ENCODE measurements at places on chromosomes 1 and 21. TPM values are rescaled to one million over a fixed set of nuclear protein-coding genes. Genes with fewer than 3 reads are reported as not detected.

DNA sequence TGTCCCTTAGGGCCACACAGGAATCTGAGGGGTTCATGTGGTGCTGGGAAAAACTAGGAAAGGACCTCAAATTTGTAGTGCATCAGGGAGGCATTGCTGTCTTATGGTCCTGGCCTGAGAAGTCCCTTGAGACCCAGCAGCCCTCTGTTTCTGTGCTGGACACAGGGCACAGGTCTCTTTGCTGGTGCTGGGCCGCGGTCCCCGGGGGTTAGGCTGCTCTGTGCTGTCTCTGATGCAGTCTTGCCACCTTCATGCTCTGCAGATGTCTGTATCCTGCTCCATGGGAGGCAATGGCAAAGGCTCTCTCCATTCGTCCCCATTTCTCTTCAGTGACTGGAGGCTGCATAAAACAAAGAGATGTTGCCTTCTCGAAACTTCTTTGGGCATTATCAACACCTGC, 13.0 kb downstream of the EDARADD start:
- H3K27ac ChIP-seq, result no peak overlapping the region
- H3K27me3 ChIP-seq, result no peaks in the 10 kb centered on the region
- H3K36me3 ChIP-seq, result no peaks in the 10 kb centered on the region

GRCh38 chr1:179831852-179832699, 45.5 kb downstream of the TOR1AIP2 start:
- no peak overlapping the region for H3K4me3 ChIP-seq
- no peak overlapping the region for H3K27ac ChIP-seq
- peaks cover 20% of the 10 kb centered on the region for H3K4me1 ChIP-seq
- no peaks in the 10 kb centered on the region for H3K36me3 ChIP-seq
- H3K27me3 ChIP-seq, result no peaks in the 10 kb centered on the region

DNA sequence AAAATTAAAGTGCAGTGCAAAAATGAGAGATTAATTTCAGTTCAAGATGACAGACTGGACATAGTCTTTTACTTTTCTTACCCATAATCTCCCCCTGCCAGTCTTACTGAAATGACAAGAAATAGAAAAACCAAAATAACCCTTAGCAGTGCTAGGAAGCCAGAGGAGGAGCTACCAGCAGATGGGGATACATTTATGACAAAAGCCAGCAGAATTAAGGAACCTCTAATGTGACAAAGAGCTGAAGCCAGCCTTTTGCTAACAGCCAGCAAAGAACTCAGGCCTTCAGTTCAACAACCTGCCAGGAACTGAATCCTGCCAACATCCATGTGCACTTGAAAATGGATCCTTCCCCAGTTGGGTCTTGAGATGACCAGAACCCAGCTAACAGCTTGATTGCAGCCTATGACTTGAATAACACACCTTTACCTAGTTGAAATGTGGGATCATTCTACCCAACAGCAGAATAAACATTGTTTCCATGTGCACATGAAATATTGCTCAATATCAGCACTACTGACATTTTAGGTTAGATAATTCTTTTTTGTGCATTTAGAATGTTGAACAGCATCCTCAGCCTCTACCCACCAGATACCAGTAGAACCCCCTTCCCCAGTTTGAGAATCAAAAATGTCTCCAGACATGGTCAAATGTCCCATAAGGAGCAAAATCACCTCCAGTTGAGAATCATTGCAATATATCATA, 7.9 kb upstream of the TRAF5 start:
- no peak overlapping the region for H3K27ac ChIP-seq
- H3K4me3 ChIP-seq, result no peak overlapping the region
- DNase-seq, result no peak
- peaks cover 2% of the 10 kb centered on the region for H3K36me3 ChIP-seq
- H3K4me1 ChIP-seq, result no peaks in the 10 kb centered on the region

- no peak for DNase-seq
- H3K4me3 ChIP-seq, result no peak overlapping the region
- peaks cover 10% of the 10 kb centered on the region for H3K4me1 ChIP-seq
- no peaks in the 10 kb centered on the region for H3K27me3 ChIP-seq
- no peak overlapping the region for H3K27ac ChIP-seq
These were observed 4.9 kb upstream of the HDGF start for GRCh38 chr1:156756355-156756754.

DNA sequence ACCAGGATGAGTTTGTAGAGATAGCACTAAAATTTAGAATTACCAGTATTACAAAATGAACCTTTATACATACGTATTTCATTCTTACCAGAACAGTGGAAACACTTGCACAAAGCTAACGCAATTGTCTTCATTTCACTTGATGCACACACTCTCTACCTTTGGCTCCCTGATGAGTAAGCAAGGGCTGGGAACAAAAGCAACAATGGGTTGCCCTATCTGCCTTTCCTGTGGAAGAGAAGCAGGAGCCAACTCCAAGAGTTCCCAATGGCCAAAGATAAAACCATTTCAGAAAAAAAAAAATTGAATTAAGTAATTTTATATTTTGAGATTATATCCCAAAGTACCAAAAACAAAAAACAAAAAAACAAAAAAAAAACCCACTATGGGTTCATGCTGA, 344.1 kb upstream of the GREM2 start:
- no peaks in the 10 kb centered on the region for H3K27me3 ChIP-seq
- H3K4me3 ChIP-seq, result no peak overlapping the region
- H3K4me1 ChIP-seq, result no peaks in the 10 kb centered on the region
- DNase-seq, result no peak

DNA sequence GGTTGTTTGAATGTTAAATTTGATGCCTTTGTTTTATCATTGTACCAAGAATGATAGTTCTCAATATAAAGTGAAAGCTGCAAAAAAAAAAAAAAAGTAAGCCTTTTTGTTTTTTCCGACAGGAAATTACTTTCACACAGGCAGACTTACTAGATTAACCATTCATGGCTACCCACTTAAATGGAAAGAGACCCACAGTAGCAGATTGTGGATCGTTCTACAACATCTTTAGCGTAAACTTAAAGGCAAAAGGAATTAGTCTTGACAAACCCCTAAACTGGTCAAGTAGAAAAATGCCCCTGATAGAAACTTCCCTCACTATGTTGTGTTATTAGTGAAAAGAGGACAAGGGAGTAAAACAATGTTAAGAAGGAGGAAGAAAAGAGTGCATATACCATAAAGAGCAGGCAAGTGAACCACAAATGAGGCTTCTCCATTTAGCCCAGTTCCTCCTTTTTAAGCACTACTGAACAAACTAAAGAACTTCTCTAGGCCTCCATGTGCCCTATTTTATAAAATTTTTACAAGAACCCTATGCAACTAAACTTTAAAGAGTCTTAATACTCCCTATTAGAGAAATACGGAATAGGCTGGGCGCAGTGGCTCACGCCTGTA, 1560.3 kb downstream of the MRPL39 start:
- peak; percentile 19 for DNase-seq
- peaks cover 6% of the 10 kb centered on the region for H3K4me1 ChIP-seq
- no peak overlapping the region for H3K27ac ChIP-seq
- H3K27me3 ChIP-seq, result no peaks in the 10 kb centered on the region
- H3K36me3 ChIP-seq, result no peaks in the 10 kb centered on the region

DNA sequence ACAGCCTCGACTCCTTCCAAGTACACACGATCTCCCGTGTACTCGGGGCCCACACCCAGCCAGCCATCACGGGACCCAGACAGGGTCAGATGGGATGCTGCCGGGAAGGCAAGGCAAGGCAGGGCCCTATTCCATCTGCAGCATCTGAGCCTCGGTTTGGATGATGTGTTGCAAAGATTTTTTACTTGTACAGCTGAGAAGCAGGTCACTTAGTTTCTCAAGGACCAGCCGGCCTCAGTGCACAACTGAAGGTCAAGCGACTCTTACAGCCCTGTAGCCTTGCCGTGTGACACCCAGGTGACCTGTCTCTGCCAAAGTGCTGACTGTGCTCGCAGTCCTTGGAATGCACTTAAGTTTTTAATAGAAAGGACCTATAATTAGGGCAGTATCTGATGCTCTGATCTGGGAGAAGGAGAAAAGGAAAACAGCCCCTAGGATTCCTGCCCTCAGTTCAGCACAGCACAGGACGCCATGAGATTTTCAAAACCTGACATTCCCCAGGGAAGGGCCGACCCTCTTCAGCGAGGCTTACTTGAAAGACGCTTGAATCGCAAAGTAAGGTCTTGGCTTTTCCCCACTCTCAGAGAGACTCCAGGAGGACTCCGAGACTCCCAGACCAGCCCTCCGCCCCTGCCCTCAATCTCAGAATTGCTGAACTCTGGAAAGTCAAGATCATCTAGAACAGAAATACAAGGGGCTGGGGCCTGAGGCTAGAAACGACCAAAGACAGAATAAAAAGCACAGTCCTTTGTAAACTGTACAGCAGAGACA, 1.3 kb downstream of the GPR157 start:
- H3K36me3 ChIP-seq, result no peaks in the 10 kb centered on the region
- peaks cover 21% of the 10 kb centered on the region for H3K4me1 ChIP-seq
- H3K27ac ChIP-seq, result no peak overlapping the region
- no peak for DNase-seq
- peak overlapping the region; percentile 63 for H3K4me3 ChIP-seq

GRCh38 chr1:227317523-227318015, 723 bp downstream of the CDC42BPA start:
- H3K36me3 ChIP-seq, result no peaks in the 10 kb centered on the region
- H3K4me1 ChIP-seq, result peaks cover 5% of the 10 kb centered on the region
- H3K27ac ChIP-seq, result peak overlapping the region; percentile 69
- peak overlapping the region; percentile 49 for H3K4me3 ChIP-seq
- peaks cover 27% of the 10 kb centered on the region for H3K27me3 ChIP-seq

- H3K27ac ChIP-seq, result no peak overlapping the region
- H3K4me1 ChIP-seq, result peaks cover 18% of the 10 kb centered on the region
- no peak overlapping the region for H3K4me3 ChIP-seq
- H3K36me3 ChIP-seq, result no peaks in the 10 kb centered on the region
- peak; percentile 50 for DNase-seq
These were observed 273.1 kb upstream of the SNX7 start for GRCh38 chr1:98388441-98388840.

- H3K4me1 ChIP-seq, result no peaks in the 10 kb centered on the region
- H3K27me3 ChIP-seq, result peaks cover 6% of the 10 kb centered on the region
- H3K27ac ChIP-seq, result no peak overlapping the region
These were observed 72.2 kb downstream of the GNG12 start for GRCh38 chr1:67761091-67761490.

DNA sequence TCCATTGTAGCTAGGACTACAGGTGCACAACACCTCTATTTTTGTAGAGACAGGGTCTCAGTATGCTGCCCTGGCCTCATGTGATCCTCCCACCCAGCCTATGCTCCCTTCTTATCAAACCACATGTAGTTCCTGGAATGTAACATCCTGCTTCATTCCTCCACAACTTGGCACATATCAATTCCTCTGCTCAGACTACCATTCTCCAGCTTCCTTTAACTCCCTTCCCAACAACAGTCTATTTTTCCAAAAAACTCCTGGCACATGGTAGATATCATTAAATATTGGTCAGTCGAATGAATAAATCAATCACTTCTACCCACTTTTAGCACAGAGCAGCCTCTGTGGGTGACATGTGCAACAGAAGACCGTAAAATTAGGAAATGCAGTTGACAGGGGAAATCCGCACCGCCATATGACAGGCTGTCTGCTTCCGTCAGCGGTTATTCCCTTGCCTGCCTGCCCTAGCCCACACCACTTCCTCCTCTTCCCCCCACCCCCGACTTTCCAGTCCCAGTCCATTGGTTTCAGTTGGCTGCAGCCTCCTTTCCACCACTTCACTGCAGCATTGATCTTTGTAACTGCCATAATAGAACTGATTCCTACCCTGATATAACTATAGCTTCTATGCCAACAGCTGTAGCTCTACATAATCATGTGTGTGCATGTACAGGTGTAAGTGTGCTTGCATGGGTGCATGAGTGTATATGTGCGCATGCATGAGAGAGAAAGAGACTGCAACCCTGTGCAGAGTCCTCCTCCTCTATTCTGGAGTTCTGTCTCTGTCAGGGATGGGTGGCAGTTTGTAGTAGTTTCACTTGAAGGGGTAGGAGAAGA, 6.8 kb upstream of the AKR1A1 start:
- H3K27me3 ChIP-seq, result no peaks in the 10 kb centered on the region
- no peaks in the 10 kb centered on the region for H3K36me3 ChIP-seq
- H3K27ac ChIP-seq, result peak overlapping the region; percentile 25
- DNase-seq, result peak; percentile 68
- peak overlapping the region; percentile 36 for H3K4me3 ChIP-seq

- no peak for DNase-seq
- no peak overlapping the region for H3K4me3 ChIP-seq
- no peaks in the 10 kb centered on the region for H3K4me1 ChIP-seq
- H3K27me3 ChIP-seq, result no peaks in the 10 kb centered on the region
- H3K36me3 ChIP-seq, result no peaks in the 10 kb centered on the region
These were observed 270.3 kb downstream of the RGS7 start for GRCh38 chr1:241086686-241087085.

GRCh38 chr1:162279136-162279498, 97.5 kb downstream of the SPATA46 start:
- no peaks in the 10 kb centered on the region for H3K4me1 ChIP-seq
- H3K27me3 ChIP-seq, result no peaks in the 10 kb centered on the region
- no peak for DNase-seq
- H3K4me3 ChIP-seq, result no peak overlapping the region
- H3K27ac ChIP-seq, result no peak overlapping the region

DNA sequence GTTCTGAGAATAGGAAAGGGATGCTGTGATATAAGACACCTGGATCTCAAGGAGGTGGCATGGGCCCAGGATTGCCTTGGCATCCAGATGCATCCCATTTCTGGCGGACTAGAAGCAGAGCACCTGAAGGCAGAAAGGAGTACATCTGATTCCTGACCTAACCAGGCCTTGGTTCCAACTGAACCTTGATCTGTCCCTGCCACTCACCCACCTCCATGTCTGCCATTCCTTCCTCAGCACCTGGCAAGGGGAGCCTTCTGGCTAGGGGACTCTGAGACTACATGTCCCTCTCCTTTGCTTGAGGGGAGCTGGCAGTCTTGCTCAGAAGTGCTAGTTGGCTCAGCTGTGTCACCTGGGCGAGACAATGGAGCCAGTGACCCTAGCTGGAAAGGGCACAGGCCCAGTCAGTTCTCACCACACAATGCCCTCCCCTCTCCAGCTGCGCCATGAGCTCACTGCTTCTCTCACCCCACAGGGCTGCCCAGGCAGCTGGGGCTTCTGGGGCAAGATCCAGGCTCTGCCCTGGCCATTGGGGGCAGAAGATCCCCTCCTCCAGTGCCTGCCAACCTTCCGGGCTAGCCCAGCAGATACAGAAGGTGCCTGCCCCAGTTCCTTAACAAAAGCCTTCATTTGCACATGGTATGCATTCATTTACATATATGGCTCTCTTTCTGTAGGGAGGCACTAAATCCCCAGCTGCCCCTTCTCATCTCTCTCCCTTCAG, 2.9 kb downstream of the IGSF8 start:
- H3K4me1 ChIP-seq, result peaks cover 44% of the 10 kb centered on the region
- DNase-seq, result no peak
- no peak overlapping the region for H3K4me3 ChIP-seq
- no peaks in the 10 kb centered on the region for H3K27me3 ChIP-seq
- H3K36me3 ChIP-seq, result peaks cover 9% of the 10 kb centered on the region
- no peak overlapping the region for H3K27ac ChIP-seq

Gene LCE2A
- polyA plus RNA-seq, result not detected

Gene GPR37L1
- 0.08 TPM for polyA plus RNA-seq

Gene RPAP2
- 30.8 TPM for polyA plus RNA-seq

Gene S1PR1
- 203 TPM for polyA plus RNA-seq

Gene AMY2B
- 1.1 TPM for polyA plus RNA-seq

Gene FCN3
- polyA plus RNA-seq, result not detected

Measured in CD8-positive, alpha-beta memory T cell (primary cell).